ENCODE measurements at places on chromosomes 1 and 21.

DNA sequence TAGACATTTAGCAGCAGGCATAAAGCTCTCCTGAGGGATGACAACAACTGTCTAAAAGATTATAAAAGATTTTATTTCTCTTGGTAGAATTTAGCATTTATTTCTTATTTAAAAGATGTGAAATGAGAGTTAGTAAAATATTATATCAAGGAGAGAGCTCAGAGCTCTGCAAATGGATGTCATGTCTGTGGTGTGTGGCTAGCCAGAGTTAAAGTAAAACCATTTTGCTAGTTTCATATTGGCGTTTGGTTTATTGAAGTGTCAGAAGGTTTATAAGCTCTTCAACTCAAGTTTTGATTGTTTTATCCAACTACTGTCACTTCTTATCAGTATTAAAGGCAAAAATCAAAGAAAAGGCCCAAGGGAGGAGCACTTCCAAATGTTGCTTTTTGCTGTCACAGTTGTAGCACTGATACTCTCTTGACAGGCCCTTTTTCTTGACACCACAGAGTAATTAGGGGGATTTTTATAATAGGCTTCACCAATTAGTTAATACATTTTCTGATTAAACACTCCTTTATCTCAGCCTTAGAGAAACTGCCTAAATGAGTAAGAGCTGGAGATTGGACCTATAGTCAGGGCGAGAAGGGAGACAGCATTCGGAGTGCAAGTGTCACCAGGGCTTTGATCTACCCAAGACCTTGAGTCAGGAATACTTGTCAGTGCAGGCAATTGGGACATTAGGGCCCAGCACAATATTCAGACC is 233.9 kb downstream of the PTBP2 start:
- no peak for DNase-seq

DNA sequence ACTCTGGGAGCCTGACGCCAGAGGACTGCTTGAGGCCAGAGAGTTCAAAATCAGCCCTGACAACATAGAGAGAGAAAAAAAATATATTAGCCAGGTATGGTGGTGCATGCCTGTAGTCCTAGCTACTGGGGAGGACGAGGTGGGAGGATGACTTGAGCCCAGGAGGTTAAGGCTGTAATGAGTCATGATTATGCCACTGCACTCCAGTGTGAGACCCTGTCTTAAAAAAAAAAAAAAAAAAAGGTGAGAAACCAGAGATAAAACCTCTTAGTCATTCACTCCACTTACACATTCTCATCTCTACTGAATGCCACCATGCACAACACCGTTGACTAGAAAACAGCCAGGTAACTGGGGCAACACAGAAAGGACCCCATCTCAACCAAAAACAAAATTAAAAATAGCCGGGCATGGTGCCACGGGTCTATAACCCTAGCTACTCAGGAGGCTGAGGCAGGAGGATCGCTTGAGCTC is 178.1 kb downstream of the SLC45A1 start:
- DNase-seq, result no peak

GRCh38 chr21:45442276-45442675 is 37.3 kb downstream of the COL18A1 start:
- no peak for DNase-seq

DNA sequence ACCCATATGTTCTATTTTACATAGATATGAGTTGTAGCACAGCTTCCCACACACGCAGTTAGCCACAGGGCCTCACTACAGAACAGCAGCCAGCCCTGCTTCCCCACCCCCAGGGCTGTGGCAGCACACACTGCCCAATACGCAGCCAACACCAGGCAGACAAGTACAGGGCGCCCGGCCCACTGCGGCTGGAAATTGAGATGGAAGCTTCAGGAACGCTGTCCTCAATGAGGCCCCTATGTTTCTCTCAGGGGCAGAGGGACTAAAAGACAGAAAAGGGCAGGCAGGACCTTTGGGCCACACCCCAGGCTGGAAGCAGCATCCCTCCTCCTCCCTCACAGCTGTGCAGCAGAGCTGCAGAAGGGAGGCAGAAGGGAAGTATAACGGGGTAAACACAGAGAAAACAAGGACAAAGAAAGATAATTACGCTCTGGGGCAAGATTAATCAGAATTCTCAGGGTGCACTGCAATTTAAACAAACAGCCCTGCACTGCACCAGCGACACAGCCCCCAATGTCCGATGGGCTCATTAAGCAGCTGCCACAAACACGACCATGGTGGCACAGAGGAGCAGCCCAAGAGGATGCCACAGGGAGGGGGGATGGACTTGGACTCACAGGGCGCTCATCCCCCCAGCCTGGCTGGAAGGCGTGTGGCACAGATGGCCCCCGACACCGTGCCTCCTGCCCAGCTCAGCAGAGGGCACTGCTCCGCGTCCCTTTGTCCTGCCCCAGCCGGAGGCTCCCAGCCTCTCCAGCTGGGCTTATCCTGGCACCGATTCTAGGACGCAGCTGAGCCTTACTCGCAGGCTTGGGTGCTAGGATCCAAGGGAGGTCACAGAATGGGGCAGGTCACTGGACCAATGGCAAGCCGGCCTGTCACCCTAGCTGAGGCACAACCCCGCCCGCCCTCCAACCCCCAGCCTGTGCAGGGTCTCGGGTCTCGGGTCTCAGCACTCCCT is 14.2 kb downstream of the WDR4 start:
- DNase-seq, result no peak

DNA sequence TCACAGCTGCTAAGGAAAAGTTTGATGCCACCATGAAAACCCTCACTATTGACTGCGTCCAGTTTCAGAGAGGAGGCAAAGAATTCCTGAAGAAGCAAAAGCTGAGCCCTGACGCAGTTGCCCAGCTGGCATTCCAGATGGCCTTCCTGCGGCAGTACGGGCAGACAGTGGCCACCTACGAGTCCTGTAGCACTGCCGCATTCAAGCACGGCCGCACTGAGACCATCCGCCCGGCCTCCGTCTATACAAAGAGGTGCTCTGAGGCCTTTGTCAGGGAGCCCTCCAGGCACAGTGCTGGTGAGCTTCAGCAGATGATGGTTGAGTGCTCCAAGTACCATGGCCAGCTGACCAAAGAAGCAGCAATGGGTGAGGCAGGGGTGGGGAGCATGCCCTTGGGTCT is 9.5 kb downstream of the CZIB start:
- no peak for DNase-seq

GRCh38 chr21:16455978-16456377 is 726.2 kb downstream of the USP25 start:
- DNase-seq, result no peak

DNA sequence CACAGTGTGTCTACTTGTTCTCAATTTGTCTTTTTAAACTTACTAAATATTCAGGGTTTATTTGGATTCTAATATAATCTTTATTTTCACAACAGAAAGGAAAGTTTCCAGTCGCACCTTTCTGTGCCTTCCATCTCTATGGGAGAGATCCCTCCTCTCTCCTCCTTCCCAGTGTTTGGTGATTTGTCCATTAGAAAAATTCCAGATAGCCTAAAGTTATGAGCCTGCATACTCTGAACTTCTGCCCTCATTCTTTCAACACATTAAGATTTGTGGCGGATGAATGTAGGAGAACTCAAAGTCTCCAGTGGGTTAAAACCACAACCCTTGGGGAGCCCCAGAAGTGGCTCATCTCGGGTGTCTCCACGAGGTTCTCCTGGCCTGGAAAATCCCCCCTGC is 3.6 kb downstream of the NHLH2 start:
- DNase-seq, result no peak

GRCh38 chr1:108043707-108044106 is 78.7 kb upstream of the VAV3 start:
- no peak for DNase-seq

DNA sequence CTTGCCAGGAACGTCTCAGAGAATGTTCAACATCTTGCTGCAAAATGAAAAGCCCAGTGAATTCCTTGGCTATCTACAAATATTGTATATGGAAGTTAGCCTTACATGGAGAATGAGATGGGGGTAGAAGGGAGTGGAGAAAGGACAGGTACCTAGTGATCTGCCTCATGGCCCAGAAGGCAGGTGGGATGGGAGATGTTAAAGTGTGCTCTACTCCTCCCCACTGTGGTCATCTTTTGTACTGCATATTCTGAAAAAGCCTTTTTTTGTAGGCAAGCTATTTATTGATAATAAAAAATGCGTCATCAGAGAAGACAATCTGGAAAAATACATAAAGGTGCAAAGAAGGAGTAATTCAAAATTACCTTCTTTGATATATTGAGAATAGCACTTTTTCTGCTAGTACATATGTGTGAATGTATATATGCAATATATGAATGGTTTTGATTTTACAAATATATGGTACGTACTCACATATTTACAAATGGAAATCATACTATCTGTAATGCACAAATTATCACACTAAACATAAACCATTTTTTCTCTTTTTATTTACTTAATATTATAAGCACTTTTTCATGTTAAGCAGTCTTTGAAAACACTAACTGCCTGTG is 19.1 kb upstream of the SLC5A9 start:
- DNase-seq, result no peak

DNA sequence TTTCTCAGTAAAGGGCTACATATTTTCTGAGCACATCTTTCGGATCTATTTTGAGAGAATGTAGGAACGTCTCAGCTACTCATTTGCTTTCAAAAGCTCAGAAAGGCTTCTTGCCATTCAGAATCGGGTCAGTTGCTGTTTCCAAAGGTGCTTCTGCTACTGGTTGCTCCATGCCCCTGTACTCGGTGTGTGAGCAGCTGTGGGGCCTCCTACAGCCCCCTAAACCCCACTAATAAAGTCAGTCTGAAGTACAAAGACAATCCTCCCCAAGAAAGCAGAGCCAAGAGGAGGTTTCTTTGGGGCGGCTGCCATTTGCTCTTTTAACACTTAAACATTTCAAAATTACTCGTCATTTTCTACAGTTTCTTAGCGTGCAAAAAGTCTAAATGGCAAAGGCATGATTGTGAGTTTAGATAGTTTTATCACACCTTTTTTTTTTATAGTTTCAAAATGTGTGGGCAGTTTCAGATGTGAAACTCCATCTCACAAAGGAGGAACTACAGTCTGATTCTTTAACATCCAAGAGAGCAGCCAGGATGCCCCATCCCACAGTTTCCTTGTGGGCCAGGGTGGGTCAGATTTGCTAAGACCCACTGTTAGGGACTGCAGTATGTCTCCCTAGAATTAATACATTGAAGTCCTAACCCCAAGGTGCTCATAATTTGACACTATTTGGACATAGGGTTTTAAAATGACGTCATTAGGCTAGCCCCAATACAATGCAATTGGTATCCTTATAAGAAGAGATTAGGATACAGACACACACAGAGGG is 4.1 kb downstream of the RUNX1 start:
- DNase-seq, result no peak

- no peak for DNase-seq
Observed at GRCh38 chr1:246295968-246296367, 211.1 kb downstream of the SMYD3 start.

GRCh38 chr1:28119556-28119955 is 31.1 kb upstream of the EYA3 start:
- DNase-seq, result no peak

DNA sequence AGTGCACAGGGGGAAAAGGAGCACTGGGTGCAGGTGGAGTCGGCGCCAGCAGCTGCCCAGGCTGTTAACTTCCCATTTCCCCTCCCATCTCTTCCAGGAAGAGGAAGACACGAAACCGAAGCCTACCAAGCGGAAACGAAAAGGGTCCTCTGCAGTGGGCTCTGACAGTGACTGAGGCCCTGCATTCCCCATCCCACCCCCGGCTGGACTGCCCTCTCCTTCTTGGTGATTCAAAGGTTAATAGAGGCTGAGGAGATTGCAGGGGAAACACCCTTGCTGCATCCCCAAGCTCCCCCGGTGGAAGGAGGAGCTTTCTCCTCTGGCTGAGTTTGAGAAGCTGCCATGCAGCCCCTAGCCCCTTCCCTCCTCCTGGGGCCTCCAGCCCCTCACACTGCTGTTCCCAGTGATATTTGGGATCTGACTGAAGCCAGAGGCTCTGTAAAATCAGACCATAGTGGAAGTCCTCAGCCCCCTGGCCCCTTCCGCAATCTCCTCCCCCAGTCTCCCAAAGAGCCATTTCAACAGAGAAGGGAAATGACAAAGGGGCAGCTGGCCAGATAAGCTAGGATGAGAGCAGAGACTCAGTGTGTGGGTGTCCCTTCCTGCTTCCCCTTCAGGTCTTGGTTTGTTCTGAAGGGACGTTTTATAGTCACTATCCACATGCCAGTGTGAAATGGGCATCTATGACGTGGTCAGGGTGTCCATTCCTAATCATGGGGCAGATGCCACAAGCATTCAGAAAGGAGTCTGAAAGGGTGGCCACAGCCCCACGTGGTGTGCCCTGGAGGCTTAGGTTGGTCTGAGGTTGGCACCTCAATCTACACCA is 1.9 kb upstream of the SLC27A3 start:
- no peak for DNase-seq

DNA sequence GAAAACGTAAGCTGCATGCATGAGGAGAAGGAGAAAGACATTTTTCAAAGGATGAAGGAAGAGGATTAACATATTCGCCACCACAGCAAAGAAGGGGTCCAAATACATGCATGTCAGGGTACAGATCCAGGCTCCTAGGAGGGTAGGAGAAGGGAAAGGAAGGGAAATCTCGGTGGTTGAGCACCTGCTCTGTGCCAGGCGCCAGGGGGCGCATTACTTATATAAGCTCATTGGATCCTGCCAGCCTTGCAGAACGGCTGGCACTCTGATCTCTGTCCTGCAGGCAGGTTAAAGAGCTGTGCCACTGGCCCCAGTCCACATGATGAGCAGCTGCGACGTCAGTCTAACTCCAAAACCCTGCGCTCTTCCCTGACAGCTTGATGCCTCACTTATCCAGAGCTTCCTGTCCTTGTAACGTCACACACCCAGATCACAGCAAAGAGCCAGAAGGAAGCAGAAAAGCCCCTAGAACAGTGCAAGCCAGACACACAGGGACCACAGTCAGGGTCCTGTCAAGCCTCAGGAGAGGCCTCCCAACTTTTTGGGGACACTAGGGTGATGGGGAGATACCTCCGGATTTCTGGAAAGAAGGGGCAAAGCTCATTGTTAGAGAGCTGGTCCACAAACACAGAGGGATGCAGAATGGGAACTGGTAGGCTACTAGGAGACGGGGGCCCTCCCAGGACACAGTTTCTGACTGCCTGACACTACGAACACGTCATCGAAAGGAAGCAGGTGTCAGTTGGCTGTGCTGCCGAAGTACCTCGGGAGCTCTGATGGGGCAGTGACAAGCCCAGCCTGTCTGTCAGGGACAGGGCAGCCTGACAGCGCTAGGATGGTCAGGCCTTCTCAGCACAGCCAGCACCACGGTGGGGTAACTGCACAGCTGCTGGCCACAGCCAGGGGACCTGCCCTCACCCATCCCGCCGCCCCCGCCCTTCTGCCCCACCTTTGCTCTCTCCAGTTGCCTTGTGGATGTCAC is 99.1 kb downstream of the BEND5 start:
- peak; percentile 8 for DNase-seq

DNA sequence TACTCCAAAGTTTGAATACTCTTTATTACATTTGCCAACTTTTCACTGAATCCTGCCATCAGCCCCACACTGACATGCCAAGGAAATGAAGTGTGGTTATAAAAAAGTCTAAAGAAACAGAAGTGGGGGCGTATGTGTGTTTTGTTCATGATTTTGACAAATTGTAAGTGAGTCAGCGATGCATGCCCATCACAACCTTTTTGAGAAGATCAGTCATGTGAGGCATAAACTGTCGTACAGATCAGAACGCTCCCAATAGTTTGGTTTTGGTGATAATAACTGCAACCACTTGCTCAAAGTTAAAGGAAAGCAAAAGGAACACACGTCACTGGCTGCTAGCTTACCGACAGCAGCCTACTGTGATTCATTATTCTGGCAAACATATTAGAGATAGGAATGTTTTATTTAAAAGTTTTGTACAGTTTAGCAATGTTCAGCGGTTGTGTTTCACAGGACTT is 95.6 kb downstream of the RGS2 start:
- DNase-seq, result peak; percentile 3

GRCh38 chr1:208233978-208234377 is 10.2 kb downstream of the PLXNA2 start:
- DNase-seq, result no peak

Measured in skin of body (tissue), 3 donors.